Left ventricle myocardium superior (tissue), 1 donor: ENCODE measurements at places on chromosomes 5 and 9.

- no peak for DNase-seq
Observed at GRCh38 chr5:88677376-88677895, 205.5 kb downstream of the MEF2C start.

- DNase-seq, result no peak
Observed at GRCh38 chr9:19378164-19378563, 1.9 kb downstream of the RPS6 start.

DNA sequence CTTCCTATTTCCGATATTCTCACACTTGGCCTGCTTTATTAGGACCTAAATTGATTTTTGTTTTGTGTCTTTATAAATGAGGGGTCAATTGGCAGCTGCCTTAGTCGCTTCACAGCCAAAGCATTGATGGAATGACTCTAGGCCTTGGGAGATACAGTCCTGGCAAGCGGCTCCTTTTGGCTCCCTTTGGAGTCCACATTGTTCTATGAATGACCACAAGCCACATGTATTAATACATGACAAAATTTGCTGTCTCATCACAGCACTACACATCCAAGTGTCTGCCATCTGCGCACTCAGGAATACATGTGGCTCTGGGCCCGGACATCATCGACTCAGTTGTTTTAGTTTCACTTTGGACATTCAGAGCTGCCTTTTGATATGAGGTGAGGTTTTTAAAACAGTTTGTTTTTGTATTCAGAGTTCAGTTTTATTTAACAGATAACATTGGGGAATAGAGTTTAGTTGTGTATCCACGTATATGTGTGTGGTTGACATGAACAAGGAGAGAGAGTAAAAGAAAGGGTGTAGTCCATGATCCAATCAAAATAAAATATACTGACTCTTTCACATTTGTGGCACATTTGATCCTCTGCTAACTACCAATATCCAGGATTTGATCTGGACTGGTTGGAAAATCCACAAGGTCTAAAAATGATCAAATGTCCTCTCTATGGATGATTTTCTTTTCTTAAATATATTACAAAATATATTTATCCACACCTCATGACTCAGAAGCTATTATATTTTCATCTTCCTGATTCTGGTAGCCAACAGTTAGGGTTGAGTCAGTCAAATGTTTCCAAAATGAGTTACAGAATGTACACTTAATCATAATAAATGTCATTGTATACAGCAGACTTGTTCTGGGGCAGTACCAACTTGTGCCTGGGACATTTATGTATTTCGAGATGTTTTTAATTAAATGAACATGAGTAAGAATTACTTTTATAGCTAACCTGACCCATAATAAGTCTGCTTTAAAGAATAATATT is 114.0 kb upstream of the MTAP start:
- peak; percentile 34 for DNase-seq

DNA sequence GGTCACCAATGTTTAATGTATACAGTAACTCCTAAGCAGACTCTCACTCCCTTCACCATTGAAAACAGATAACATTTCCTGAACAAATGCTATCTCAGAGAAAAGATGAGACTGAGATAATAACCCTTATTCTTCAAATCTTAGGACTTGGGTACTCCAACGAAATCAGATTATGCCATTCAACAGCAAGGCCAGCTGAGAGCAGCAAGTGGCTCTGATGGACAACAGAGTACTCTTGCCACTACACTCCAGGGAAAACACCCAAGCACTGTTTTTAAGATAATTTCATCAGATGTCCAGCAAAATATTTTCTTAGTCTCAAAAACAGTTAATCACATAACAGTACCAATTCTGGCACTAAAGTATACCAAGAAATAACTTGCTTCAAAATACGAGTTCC is 10.1 kb downstream of the PPP2CA start:
- no peak for DNase-seq

DNA sequence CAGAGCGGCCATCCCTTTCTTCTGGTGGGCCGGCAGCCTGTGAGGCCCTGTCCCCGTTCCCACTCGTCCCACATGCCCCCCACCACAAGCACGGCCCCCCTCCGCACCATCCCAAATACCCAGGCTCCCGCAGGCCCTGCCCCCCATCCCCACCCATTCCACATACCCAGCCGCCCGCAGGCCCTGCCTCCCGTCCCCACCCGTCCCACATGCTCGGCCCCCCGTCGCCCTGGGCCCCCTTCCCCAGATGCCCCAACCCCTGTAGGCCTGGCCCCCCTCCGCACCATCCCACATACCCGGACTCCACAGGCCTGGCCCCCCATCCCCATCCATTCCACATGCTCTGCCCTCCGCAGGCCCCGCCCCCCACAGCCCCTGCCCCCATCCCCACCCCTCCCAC is 11.5 kb downstream of the SLC6A19 start:
- no peak for DNase-seq

DNA sequence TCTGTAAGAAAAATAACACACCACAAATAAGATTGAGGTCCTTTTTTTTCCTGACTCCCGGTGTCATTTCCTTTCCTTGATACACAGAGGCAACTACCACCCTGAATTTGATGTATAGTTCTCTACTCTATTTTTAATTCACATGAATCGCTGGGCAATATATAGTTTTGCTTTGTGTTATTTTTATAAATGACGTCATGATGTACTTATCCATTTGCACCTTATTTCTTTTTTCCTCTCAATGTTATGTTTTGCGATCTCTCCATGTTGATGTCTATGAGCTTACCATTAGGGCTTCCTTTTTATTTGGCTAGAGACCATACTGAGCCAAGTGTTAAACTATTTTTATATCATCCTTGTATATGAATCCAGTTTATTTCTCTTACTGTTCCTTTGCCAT is 175.9 kb downstream of the PAPPA start:
- DNase-seq, result no peak

GRCh38 chr5:61687371-61687770 is 355.3 kb downstream of the ZSWIM6 start:
- DNase-seq, result no peak

DNA sequence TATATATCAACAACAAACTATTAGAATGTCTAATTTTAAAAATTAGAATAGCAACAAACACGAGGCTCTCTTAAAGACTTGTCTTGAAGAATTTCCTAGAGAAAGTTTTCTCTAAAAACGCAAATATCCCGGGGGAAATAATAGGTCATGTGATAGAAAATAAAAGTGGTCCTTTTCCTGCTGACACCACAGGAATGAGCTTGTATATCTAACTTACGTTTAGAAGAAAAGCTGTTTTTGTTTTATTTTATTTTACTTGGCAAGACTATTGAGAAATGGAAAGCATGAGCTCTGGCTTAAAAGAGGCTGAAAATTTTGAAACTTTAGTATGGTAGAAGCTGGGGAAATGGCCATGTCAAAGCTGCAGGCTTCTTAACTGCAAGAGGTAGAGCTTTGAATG is 465.0 kb downstream of the AGTPBP1 start:
- no peak for DNase-seq
